ENCODE measurements at places on chromosomes 12 and 14.

DNA sequence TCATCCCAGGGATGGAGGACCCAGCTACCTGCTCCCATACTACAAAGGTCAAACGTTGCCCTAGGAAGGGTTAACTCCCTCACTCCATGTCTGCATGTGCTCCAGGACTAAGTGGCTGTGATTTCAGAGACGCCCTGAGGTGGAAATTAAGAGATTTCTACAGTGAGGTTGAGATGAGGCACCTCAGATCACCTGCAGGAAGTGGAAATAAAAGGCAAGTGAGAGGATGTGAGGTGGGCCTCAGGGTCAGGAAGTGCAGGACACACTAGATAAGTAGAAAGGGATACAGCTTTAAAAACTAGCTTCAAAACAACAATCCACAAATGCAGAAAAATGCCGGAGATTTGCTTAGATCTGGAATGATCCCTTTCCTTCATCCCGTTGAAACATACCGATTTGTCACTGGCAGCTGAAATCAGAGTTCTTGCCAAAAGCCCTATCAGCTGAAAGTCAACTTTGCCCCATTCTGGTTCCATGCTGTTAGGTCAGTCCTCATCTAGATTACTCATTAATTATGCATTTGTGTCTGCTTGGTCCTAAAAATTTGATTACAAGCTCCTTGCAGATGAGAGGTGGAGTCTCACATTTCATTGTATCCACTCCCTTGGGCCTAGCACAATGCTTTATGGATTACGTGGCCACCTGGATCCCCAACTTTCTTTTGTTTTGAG lies 6.6 kb downstream of the PLBD1 start:
- no peak for DNase-seq

- DNase-seq, result peak; percentile 57
Observed at GRCh38 chr12:46342562-46343033, 30.0 kb downstream of the SLC38A2 start.

GRCh38 chr12:116529048-116529447 lies 30.1 kb upstream of the MAP1LC3B2 start:
- no peak for DNase-seq

- DNase-seq, result no peak
Observed at GRCh38 chr12:89231686-89232085, 120.6 kb downstream of the DUSP6 start.

- DNase-seq, result peak; percentile 82
Observed at GRCh38 chr14:99768381-99768780, 24.8 kb upstream of the EML1 start.

- DNase-seq, result no peak
Observed at GRCh38 chr14:45553981-45554380, 301.0 kb upstream of the MIS18BP1 start.

DNA sequence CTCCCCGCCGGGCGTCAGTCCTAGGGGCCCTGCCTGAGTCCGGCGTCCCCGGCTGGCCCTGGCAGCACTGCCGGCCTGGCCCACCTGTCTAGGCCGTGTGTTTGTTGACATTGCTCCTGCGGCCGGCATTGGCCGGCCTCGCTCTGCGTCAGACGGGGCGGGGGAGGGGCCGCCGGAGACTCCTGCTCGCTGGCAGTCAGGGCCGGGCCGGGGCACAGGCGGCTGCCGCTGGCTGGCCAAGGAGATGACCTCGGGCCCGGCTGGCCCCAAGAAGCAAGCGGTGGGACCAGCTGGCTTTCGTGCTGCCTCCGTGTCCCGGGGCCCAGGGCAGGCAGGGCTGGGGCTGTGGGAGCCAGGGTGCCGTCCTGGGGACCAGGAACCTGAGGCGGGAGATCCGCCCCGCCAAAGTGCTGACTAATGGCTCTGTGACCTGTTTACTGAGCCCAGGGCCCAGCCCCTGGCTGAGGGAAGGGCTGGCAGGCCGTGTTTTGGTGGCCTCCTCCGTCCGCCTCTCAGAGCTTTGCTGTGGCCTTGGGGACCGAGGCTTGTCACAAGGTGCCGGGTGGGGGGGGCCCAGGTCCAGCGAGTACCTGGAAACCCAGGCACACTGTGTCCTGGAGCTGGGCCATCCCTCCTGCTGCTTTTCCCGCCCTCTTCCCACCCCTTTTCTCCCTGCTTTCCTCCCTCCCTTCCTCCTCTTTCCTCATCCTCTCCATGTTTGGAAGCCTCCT lies 1.8 kb downstream of the ULK1 start:
- peak; percentile 85 for DNase-seq

DNA sequence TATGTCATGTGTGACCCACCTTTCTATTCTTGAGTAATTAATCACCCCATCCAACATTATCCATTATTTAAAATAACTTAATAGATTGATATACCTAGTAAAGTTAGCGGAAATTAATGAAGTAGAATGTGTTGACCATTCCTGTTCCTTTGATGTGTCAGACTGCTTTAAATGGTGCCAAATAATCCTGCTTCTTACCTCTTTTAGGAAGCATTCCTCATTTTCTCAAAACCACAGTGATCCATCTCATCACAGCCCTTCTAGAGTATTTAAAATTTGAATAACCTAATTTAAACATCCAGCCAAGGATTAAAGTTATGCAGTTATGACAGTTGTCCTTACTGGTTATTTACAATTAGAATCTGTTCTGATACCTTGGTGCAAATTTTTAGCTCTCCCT lies 6.9 kb downstream of the MGAT4C start:
- DNase-seq, result no peak

DNA sequence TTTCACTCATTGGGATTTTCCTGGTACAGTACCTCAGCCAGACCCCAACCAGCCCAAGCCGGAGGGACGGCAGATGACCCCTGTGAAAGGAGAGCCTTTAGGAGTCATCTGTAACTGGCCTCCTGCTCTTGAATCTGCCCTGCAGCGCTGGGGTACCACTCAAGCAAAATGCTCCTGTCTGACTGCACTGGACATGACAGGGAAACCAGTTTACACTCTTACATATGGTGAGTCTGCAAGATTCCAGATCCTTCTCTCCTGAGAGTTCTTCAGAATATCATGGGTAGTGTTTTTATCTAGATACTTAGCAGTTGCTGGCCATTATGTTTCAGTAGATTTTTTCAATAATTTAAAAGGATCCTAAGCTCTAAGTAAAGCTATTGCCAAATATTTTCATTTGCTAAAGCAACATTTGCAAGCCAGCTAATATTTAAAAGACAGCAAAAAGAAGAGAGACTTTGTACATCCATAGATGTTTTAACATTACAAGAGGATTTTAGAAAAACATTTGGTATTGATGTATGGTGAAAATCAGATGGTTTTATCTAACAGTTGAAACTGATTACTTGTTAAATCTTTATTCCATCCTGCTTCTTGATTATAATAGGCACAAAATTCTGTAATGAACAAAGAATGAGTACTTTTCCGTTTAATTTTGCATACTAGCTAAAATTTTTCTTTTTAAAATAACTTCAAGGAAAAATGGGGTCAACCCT lies 85.1 kb upstream of the ATF1 start:
- DNase-seq, result no peak

DNA sequence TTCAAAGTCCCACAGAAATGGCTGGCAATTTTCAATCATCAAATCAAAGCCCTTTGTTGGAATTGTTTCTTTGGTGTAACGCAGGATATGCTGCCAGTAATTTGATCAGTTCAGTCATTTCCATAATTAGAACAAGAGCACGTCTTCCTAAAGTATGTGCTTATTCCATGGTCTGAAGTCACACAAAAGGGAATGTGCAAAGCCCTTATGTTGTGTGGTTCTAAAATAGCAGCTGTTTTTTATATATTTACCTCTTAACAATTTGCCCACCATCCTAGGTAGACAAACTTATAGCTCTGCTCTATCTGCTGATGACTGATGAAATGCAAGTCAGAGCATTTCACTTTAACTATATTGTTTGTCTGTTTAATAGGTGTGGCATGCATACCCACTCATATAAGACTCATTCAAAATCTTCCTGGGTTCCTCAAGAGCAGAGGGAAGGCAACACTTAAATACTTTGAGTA lies 176.1 kb upstream of the SLC38A2 start:
- peak; percentile 72 for DNase-seq

- DNase-seq, result no peak
Observed at GRCh38 chr12:1972856-1973317, 31.4 kb downstream of the DCP1B start.

DNA sequence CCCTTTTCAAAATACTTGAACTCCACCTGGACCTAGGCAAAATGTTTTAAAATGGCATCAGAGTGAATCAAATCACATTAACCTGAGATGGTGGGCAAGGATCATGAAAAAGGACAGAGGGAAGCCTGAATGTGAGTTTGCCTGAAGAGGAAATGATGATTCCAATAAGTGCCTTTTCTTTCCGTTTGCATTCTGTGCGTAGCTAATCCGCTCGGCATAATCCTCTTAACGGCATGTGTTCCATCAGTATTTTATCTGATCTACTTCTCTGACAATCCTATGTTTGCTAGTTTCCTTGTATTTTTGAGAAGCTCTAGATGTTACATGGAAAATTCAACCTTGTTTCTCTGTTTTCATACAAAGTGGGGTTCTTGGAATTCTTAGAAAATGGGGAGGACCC lies 354.6 kb downstream of the NRXN3 start:
- DNase-seq, result no peak

DNA sequence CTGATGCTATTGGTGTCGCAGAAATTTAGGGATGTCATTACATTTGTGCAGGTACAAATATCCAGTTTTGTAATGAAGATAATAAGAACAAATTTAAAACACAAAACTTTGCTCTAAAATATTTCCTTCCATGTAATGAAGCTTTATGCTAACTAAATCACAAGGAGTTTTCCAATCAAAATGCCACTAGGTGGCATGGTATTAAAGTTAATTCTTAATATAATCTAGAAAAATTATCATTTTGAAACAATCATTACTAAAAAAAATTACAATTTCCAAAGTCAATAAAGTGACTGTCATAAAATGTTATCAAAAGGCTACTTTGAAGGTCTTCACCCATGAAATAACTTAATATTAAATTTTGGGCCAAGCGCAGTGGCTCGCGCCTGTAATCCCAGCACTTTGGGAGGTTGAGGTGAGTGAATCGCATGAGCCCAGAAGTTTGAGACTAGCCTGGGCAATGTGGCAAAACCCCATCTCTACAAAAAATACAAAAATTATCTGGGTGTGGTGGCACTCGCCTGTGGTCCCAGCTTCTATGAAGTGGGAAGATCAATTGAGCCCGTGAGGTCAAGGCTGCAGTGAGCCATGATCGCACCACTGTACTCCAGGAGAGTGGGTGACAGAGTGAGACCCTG lies 77.4 kb downstream of the KIF21A start:
- no peak for DNase-seq

- DNase-seq, result peak; percentile 98
Observed at GRCh38 chr12:53727310-53728041, at the start of gene CALCOCO1. CALCOCO1 (minus strand) TSS chr12:53727452; CDS start chr12:53725242, 2,210 bp downstream.

DNA sequence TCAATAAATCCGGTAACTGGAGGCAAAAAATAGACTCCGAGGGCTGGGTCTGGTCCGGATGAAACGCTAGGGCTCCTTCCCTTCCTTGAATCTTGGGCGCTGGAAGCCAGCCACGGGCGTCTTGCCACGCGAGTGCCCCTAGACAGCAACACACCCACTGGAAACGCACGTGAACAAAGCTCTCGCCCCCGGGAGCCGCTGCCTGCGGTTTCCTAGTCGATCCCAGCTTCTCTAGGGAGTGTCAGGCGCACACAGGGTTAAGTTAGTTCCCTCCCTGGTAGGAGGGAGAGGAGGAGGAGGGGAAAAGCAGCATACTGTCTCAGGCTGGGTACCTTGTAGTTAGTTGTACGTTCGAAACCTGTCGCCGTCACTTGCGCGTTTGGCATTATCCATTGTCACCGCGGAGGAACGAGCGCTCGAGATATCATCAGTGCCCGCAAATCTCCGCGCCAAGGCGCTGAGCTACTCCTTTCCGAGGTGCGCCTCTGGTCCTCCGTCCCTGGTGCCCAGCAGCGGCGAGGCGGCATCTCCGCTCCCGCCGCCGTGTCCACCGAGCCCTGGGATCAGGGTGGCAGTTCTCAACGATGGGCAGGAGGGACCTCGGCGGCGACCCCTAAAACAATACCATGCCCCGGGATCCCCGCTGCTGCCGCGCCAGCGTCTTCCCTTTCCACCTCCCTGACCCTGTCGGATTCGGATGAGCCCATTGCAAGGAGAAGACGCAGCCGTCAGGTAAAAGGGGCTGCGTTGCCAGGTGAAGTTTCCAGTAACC lies at the start of gene FLRT2:
FLRT2 (plus strand) TSS at position 342 of the 772 bp plus-strand sequence. CDS start 91,371 bp downstream, outside the sequence.
- DNase-seq, result peak; percentile 83

GRCh38 chr14:101108579-101109346 lies 205.2 kb upstream of the RTL1 start:
- DNase-seq, result no peak

DNA sequence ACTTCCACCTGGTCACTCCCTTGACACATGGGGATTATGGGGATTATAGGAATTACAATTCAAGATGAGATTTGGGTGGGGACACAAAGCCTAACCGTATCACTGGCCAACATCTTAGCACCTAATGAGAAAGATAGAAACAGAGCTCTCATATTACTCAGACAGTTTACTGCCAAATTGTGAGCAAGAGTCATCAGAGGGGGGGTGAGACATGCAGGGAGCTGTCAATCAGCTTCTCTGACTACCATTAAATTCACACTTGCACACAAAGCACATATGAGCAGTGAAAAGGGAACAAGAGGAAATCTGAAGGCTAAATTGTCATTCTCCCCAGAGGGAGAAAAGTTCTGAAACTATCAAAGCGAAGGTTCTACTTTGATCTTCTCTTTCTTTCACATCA lies 78.1 kb upstream of the GRIN2B start:
- DNase-seq, result no peak

DNA sequence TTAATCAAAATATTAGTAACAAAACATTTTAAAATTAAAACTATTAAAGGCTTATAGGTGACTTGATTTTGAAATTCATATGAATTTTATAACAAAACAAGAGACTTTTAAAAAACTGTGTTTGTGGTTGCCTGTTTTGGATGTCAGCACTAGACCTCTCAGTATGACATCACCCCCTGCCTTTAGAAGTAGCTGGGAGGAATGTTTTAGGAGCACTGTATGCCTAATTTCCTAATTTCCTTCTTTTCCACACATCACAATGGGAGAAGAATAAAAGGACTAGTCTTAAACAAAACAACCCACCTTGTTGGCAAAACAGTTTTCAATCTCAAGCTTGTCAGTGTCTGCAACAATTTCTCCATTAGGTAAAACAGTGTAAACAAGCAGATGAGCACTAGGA lies 48.1 kb upstream of the PZP start:
- DNase-seq, result no peak

GRCh38 chr12:89461649-89462612 lies 62.7 kb downstream of the GALNT4 start:
- peak; percentile 61 for DNase-seq

DNA sequence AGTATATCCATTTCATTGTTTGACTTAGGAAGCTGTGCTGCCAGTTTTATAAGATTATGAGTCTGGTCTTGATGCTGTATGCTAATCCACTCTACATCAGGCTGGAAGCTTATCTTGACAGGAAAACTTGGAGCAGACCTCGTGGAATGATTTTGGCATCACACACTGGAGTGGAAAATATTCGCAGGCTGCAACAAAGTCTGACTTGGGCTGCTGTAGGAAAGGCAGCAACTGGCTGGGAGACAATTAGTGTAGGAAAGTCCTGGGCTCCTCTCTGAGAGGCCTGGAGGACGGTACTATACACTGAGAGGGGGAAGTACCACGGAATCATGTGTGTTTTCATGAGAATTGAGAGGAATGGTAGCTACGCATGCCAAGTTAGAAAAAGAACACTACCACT lies 383.7 kb downstream of the ETNK1 start:
- no peak for DNase-seq

Data from fibroblast of skin of scalp (primary cell).